Fibroblast of skin of right quadriceps (primary cell): ENCODE measurements at places on chromosomes 2 and 18.

DNA sequence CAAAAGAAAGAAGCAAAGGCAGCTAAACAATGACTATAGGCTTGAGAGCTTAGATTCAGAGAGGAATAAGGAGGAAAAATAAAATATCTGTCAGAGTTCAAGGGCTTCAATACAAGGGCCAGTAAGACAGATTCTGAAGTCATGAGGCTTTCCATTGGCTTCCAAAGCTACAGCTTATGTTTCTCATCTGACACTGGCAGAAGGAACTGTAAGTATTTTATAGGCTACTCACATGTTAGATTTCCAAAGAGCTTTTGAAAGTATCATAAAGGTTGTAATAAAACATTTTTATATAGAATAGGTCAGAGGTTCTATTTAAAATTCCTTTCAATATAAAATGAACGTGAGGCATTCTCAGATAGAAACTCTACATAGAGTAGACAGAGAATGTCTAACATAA lies 746.6 kb upstream of the NXPH2 start:
- no peak for DNase-seq

DNA sequence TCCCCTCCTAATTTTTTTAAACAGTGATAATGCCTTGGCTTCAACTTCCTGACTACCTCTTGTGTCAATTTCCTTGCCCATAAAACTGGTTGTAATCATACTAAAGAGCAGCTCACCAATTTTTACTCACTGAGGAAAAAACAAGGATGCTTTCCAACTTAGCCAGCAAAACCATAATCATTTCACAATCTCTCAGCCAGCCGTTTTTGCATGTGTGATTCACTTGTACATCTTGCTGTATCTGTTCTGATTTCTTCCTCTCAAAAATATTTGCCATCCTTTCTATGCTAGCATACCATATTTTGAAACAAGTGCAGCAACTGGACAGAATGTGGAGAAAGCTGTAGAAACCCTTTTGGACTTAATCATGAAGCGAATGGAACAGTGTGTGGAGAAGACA lies 60.7 kb downstream of the RAB27B start:
- peak; percentile 68 for DNase-seq

GRCh38 chr2:140067661-140068060 lies 1287.5 kb upstream of the NXPH2 start:
- no peak for DNase-seq

GRCh38 chr2:236507393-236508085 lies 62.1 kb upstream of the ACKR3 start:
- DNase-seq: peak; percentile 52

- no peak for DNase-seq
Observed at GRCh38 chr2:181446985-181447384, 10.2 kb upstream of the ITGA4 start.

- peak; percentile 38 for DNase-seq
Observed at GRCh38 chr2:20614201-20615067, 36.5 kb downstream of the HS1BP3 start.

GRCh38 chr2:72533765-72534164 lies 292.1 kb downstream of the EXOC6B start:
- peak; percentile 37 for DNase-seq

DNA sequence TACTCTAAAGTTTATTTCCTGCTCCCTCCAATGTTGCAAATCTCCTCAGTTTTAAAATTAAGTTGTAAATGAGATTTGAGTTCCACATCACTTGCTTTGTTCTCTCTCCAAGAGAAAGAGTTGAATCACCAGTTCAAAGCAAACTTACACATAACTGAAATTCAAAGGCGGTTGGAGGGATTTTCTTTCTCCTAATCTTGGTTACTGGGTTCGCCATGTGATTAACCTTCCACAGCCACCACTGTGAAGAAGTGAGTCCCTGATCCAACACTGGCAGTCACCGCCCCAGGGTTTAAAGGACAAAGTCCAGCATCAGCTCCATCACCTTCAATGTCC lies 247.1 kb downstream of the MYCN start:
- no peak for DNase-seq

GRCh38 chr2:36967236-36967876 lies 1.0 kb upstream of the STRN start:
- DNase-seq: no peak

DNA sequence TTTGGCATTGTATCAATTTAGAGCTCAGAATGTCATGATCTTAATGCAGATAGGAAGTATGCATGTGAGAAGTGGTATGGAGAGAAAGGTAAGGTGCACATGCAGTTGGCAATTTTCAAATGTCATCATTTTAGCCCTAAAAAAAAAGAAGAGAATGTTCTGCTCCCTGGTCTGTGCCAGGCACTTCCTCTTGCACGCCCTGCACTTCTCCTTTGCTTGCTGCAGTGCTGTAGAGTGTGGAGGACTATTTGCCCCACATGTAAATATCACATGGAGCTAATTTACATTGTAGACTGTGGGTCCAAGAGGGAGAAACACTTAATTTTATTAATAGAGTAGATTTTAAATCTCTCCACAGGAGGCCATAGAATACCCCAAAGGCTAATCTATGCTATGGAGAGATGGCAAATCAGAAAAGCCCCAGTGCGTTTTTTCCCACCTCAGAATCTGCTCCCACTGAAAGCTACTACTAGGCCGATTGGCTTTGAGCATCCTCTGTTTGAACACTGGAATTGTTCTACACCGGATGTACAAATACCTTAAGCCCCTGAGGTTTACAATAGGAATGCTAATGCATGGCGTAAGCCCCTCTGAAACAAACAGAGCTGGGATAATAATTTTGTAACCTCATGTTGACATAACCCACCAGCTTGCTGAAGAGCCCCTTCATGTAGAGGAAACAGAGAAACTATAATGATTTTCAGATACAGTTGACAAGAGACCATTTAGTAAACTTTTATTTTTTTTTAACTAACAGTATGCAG lies 137.2 kb upstream of the KLHL14 start:
- DNase-seq: no peak

DNA sequence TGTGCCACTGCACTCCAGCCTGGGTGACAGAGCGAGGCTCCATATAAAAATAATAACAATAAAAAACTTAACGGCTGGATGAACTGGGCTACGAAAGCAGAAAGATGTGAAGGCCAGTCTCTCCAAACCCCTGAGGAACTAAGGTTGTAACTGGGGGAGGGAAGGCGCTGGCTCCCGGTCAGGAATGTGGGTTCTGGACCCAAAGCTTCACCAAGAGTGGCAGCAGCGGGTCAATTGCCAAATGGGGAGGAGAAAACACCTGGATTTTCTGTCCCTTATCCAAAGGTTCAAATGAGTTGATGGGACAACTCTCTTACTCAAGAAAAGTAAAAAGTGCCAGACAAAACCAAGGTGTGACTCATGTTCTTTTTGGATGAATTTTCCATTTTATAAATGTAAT lies 60.1 kb upstream of the TFCP2L1 start:
- DNase-seq: no peak

DNA sequence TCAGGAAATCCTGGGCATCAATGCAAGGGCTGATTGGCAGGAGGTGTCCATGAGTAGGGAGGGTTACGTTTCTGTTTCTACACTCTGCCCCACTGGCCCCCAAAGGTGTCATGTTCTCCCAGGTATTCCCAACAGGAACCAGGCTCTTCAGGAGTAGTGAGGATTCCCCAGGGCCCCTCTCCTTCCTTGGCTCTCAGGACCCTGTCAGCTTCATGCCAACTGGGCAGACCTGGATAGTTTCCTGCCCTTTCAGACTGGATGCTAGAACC lies 480.6 kb upstream of the HS6ST1 start:
- no peak for DNase-seq

DNA sequence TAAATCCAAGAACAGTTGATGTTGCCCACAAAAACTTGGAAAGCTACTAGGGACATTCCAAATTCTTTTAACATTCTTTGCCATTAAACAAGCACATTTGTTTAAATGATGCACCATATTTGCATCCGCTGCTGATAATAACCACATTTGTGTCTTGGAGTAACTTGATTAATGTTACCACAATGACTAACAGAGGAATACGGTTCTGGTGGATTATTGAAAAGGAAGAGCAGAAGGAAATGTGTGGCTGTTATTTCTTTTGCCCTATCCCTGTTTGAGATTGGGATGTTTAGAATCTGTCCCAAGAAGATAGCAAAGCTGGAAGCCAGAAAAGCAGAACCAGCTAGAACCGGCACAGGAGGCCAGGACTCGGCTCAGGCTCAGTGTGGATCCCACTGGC lies 39.2 kb upstream of the RASGRP3 start:
- DNase-seq: peak; percentile 98

DNA sequence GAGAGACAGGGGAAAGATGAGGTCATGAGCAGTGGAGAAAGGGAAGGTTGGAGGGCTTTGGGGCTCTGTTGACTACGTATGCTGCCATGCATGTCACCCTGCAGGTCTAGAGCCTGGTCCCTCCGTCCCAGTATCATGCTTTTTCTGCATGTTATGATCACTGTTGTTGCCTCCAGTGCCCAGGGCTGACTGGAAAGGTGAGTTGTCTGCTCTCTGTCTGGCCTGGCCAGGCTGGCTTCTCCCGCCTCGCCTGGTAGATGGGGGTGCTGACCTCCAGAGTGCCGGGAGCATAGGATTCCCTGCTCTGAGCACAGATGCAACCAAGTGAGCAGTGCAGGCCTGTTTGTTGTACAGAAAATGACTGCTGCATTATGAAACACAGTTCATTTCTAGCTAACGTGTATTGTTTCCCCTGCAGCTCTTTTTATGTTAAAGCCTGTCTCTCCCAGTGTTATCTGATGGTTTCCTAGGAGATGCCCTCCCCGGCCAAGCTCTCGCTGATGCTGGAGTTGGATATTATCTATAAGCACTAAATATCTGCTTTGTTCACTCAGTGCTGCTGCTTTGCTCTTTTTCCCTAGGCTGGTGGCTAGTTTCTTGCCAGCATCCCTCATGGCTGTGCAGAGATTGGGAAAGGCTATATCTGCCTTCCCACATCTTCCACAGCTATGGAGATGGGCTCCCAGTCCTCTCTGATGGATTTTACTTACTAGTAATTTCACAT lies 158.2 kb downstream of the TDRD15 start:
- DNase-seq: no peak

DNA sequence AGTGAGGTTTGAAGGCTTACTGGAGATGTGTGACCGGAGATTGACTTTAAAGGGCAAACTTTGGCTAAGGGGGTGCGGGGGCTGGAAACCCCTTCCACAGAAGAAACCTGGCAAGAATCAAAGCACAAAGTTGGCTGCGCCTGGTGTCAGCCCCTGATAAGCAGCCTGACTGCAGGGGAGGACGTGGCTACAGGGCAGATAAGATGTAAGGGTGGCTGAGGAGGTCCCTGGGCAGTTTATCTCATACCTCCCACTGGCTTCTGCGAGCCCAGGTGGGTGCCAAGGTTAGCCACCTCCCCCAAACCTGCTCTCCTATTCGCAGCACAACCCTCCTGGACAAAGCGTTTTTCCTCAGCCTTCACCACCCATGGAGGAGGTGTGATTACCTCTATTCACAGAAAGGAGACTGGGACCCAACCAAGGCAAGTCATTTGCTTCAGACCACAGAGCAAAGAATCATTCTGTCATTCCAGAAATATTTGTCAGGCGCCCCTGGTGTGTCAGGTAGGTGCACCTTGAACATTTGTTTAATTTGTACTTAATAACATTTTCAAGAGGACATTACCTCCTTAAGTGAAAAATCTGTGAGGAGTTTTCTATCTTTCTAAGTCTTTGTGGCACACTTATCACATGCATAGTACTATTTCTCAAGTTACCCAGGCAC lies 73.1 kb upstream of the IL1R1 start:
- no peak for DNase-seq

GRCh38 chr2:1681323-1682180 lies 62.8 kb downstream of the PXDN start:
- no peak for DNase-seq

- peak; percentile 85 for DNase-seq
Observed at GRCh38 chr18:74796841-74797576, 199.3 kb downstream of the ZNF407 start.

GRCh38 chr2:137221797-137222492 lies 456.6 kb downstream of the THSD7B start:
- peak; percentile 6 for DNase-seq
